ENCODE measurements at places on chromosomes 4 and X.

- no peak for DNase-seq
Observed at GRCh38 chr4:76931087-76931486, 18.5 kb upstream of the SEPTIN11 start.

- DNase-seq: no peak
Observed at GRCh38 chr4:95231681-95232080, 317.1 kb downstream of the UNC5C start.

GRCh38 chr4:93719552-93719951 lies 109.0 kb upstream of the ATOH1 start:
- DNase-seq: no peak

- DNase-seq: no peak
Observed at GRCh38 chr4:39655876-39656275, 17.2 kb upstream of the SMIM14 start.

GRCh38 chr4:182143086-182143821 lies 99.9 kb upstream of the TENM3 start:
- DNase-seq: no peak

- no peak for DNase-seq
Observed at GRCh38 chrX:106933538-106933961, 13.3 kb downstream of the CLDN2 start.

DNA sequence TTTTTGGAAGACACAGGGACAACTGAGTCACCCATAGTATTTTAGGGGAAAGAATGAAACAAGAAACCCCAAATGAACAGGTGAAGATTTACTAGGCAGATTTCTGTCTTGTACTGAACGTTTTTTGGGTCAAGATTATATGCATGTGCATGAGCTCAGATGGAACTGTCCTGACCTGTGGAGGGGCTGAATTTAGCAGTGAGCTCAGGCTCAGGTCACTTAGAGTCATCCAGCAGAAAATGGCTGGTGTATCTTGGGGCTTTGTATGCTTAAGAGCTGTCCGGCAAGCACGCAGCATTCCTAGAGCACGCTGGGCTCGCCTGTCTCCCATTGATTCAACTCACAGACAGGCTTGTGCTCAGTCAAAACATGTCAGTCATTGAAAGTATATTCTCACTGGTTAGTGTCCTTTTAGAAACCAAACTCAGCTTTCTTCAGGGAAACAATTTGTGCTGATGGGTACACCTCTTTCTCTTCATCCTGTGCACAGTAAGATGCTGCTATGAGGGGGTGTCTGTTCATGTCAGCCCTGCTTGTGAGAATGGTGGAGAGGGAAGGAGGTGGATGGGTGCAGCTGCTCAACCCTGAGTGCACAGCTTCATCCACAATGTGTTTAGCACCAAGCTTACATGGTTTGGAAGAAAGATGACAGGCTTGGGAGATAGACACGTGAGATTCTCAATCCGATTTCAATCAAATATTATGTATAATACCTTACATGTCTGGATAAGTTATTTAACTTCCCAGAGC lies 47.5 kb upstream of the PDLIM3 start:
- no peak for DNase-seq

DNA sequence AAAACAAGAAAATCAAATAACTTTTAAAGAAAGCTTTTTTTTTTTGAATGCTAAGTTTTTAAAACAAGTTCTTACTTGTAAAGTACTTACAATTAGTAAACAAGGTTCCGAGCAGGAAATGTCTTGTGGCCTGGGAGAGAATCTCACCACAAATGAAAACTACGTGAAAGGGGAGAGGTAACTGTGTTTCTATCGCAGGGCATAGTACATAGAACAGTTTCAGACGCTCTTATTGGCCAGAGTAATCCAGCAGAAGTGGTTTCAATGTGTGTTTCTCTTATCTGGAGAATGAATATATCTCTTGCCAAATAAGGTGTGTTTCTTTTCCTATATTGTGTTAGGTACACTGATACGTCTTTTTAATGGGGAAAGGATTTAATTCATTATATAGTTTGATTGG lies at the start of gene PLAC8:
TSS of gene PLAC8 (minus strand) at position 154 of the 400 bp plus-strand sequence. CDS start 6,808 bp downstream, outside the sequence.
- peak; percentile 92 for DNase-seq

GRCh38 chr4:176753049-176753448 lies 39.7 kb downstream of the VEGFC start:
- DNase-seq: no peak

- DNase-seq: no peak
Observed at GRCh38 chr4:54683616-54684346, 26.0 kb downstream of the KIT start.

GRCh38 chrX:119757979-119758730 lies at the start of gene SOWAHD:
Gene SOWAHD, plus strand, starts transcription at chrX:119758588. Its CDS starts 80 bp downstream, at chrX:119758668.
- DNase-seq: no peak

DNA sequence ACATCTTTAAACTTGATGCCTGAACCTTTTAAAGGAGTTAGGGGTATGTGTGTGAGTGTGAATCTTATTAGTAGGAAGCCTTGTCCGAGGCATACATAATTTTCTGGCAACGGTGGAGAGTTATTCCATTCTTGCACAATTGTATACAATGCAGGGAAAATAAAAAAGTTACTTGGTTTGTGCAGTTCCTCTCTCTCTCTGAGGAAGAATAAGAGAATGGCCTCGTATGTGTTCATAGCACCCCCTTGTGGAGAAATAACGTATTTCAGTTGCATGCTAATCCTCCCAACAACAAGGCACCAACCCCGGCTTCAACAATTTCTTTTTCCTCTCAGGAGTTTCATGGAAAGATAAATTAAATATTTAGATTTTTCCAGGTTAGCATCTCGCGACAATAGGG lies 33.7 kb upstream of the FGF13 start:
- peak; percentile 8 for DNase-seq

- DNase-seq: no peak
Observed at GRCh38 chr4:126752126-126752525, 880.6 kb upstream of the INTU start.

Measured in GM12878 (cell line).